ENCODE measurements at places on chromosomes 16 and 17.

- DNase-seq, result no peak
Observed at GRCh38 chr16:19127674-19128131, 13.9 kb downstream of the ITPRIPL2 start.

- DNase-seq, result no peak
Observed at GRCh38 chr17:36730857-36731490, 129.6 kb downstream of the MRM1 start.

DNA sequence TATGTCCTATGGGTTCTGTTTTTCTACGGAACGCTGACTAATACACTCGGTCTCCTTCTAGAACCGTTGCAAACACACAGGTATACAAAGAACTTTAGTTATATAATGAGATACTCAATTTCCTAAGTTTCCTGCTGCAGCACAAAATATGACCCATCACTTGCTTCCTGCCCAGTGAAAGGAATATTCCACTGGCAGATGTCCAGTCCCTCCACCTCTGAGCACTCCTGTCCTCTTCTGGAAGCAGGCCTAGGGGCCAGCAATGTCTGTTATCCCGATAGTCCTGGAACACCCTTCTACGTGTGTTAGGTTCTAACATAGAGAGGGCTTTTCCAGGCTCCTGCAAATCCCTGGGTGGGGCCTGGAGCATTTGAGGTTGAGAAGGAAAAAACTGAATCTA, 32.7 kb downstream of the ADAMTS18 start:
- DNase-seq, result no peak

- no peak for DNase-seq
Observed at GRCh38 chr17:2054262-2054511, 716 bp upstream of the HIC1 start.
